ENCODE measurements at places on chromosomes 2 and 18. TPM values are rescaled to one million over a fixed set of nuclear protein-coding genes. Genes with fewer than 3 reads are reported as not detected.
A peak's percentile ranks its signal among the peaks of the same experiment; 100 is the strongest.

- no peak overlapping the region for H3K27ac ChIP-seq
- no peaks in the 10 kb centered on the region for H3K36me3 ChIP-seq
- no peaks in the 10 kb centered on the region for H3K4me1 ChIP-seq
- H3K4me3 ChIP-seq, result no peak overlapping the region
- DNase-seq, result no peak
Observed at GRCh38 chr2:209688385-209688784, 83.2 kb upstream of the UNC80 start.

DNA sequence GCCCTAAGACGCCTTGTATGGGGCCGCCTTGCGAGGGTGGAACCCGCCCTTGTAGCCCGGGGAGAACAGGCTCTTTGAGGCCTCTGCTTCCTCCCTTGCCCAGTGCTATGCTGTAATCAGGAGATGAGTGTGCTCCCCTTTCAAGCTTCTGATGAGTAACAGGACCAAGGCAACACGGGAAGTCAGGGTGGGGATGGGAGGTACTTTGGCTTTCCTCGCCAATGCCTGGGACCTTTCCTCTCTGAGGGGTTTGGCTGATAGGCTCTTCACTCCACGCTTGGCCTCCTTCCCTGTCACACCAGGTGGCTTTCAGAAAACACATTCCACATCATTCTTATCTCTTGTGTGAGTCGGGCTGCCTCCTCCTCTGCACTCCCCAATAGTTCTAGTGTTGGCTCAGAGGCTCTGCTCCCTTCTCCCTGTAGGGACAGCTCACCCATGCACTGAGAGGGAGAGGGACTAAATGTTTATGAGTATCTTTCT lies 223.7 kb upstream of the TRIB2 start:
- H3K4me3 ChIP-seq, result no peak overlapping the region
- no peaks in the 10 kb centered on the region for H3K4me1 ChIP-seq
- DNase-seq, result no peak
- H3K36me3 ChIP-seq, result no peaks in the 10 kb centered on the region
- no peak overlapping the region for H3K27ac ChIP-seq

DNA sequence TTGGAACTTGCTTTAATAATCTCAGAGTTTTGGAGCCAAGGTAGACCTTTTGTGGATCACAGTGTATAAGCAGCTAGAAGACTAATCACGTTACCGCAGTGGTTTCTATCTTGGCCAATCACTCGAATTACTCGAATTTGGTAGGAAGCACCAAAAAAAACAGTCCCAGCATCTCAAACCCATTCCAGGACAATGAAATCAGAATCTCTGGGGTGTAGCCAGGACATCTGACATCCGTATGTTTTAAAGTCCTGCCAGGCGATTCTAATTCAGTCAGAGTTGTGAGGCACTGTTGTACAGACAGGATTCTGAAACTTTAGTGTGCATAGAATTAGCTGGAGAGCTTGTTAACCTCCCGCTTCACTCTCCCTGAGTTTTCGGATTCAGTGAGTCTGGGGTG lies 30.8 kb downstream of the GRHL1 start:
- peaks cover under 1% of the 10 kb centered on the region for H3K36me3 ChIP-seq
- H3K27me3 ChIP-seq, result no peaks in the 10 kb centered on the region
- no peak for DNase-seq
- no peak overlapping the region for H3K4me3 ChIP-seq
- no peak overlapping the region for H3K27ac ChIP-seq

DNA sequence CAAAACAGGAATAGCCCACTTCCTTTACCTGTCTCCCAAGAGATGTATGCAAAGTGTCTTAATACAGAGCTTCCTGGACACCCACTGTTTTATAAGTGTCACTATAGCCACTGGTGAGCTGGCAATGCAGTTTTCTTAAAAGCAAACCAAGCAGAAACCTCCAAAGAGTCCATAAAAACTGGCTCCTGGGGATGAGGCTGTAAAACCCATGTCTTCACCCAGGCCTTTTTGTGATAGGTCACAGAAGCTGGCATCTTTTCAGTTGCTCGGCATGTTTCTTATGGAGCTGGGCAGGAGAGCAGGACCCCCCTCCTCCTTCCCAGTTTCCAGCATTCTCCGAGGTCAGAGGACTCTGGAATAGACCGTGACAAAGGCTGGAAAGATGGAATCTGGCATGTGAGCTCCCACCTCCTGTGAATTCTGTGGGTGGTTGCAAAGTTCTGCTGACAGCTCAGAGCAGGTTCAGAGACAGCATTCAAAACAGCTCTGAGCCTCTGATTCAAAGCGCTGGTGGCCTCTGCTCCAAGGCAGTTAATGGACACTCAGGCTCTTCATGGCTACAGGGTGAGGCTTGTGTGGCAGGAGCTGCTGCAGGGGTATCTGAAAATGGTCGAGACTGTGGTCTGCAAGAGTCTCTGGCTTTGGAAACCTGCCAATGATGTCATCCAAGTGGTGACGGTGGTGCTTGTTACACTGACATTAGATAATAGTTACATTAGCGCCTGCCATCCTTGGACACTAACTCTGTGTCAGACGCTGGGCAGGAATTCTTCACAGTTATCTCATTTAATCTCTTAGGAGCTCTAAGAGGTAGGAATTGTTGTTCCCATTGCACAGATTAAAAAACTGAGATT lies 283.4 kb downstream of the CLIP4 start:
- no peaks in the 10 kb centered on the region for H3K4me1 ChIP-seq
- H3K27ac ChIP-seq, result no peak overlapping the region
- H3K4me3 ChIP-seq, result no peak overlapping the region
- no peaks in the 10 kb centered on the region for H3K36me3 ChIP-seq
- H3K27me3 ChIP-seq, result peaks cover 100% of the 10 kb centered on the region

DNA sequence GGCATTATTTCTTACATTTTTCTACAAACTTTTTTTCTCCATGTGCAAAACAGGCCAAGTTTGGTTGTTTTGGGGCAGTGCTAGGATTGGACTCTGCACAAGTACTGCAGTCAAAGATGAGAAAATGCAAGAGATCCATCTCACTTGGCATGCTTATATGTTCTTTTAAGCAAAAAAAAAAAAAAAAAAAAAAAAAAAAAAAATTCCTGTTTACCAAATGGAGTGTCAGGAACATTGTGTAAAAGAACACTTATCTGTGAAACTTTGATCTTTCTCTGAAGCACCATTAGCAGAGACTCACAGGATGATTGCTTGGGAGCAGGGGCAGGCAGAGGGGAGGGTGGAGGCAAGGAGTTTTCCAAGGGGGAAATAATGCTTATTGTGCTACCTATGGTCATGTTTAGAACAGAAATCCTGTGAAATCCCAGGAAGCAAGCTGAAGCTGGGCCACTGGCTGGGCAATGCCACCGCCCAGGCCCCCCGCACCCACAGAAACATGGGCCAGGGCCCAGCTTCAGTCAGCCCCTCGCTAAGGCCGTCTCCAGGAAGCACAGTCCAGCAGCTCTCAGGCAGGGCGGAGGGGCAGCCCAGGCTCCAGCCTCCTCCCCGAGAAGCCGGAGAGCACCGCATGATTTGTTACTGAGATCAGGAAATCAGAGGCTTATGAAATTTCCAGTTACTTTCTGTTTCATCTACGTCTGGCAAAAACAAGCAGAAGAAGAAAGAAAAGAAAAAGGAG lies 229.4 kb downstream of the ZNF516 start:
- peak overlapping the region; percentile 8 for H3K4me3 ChIP-seq
- H3K27me3 ChIP-seq, result peaks cover 61% of the 10 kb centered on the region
- no peaks in the 10 kb centered on the region for H3K4me1 ChIP-seq
- H3K36me3 ChIP-seq, result no peaks in the 10 kb centered on the region
- no peak for DNase-seq

DNA sequence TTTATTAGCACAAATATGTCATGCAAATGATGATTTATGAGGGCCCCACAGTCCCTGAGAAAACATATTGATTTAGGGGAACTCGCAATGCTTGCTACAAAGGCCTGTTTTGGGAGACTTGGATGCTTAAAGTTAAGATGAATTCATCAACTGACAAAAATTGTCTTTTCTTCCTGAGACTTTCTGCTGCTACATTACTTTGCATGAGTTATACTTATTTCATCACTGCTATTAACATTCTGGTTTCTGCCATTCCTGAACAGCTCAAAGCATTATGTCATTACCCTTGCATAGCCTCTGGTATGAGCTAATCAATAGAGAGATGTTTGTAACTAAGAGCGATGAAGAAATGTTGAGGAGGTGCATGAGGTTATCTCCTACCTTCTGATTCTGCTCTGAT lies 74.4 kb downstream of the SOX11 start:
- no peaks in the 10 kb centered on the region for H3K4me1 ChIP-seq
- no peaks in the 10 kb centered on the region for H3K27me3 ChIP-seq
- no peak for DNase-seq
- no peak overlapping the region for H3K27ac ChIP-seq

GRCh38 chr2:144510294-144510991 lies 9.5 kb downstream of the ZEB2 start:
- H3K36me3 ChIP-seq, result no peaks in the 10 kb centered on the region
- no peak for DNase-seq
- no peak overlapping the region for H3K4me3 ChIP-seq
- H3K4me1 ChIP-seq, result no peaks in the 10 kb centered on the region

DNA sequence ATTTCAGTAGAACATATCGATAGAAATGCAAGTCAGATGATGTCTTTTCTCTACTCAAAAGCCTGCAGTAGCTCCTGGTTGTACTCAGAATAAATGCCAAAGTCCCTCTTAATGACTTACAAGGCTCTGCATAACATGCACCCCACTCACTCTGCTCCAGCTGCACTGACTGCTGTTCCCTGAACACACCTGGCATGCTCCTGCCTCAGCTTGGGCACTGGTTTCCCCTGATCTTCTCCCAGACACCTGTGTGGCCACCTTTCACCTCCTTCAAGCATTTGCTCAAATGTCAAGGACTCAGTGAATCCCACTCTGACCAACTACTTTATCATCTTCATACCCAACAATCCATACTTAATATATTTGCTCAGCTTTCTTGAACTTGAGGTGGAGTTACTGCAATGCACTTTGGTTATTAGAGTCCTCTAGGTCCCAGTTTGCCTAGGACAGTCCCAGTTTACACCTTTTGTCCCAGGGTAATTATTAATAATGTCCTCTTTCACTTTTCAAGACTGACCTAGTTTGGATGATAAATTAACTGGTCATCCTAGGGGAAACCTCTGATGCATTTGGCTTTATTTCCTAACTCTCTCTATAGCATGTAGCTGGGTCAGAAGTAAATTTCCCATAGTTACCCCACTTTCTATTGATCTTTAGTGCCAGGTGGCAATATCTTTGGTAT lies 44.1 kb downstream of the ACAA2 start:
- H3K4me3 ChIP-seq, result no peak overlapping the region
- no peaks in the 10 kb centered on the region for H3K27me3 ChIP-seq
- H3K4me1 ChIP-seq, result peaks cover 11% of the 10 kb centered on the region
- no peak overlapping the region for H3K27ac ChIP-seq
- no peaks in the 10 kb centered on the region for H3K36me3 ChIP-seq

DNA sequence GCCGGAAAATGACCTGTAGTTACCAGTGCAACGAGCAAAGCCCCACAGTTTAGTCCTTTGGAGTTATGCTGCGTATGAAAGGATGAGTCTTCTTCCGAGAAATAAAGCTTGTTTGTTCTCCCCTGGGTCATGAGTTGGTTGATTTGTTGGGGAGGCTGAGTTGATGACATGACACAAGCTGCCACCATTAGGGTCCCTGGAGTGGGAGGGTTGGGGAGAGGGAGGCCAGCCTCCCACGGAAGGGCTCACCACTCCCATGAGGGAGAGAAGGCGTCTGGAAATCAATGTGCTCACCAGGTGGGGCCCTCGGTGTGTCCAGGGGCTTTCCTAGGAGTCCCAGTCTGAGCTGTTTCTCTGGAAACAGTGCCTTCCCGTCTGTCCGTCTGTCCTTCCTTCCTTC lies 7.4 kb upstream of the DGKD start:
- DNase-seq, result no peak
- peaks cover 6% of the 10 kb centered on the region for H3K36me3 ChIP-seq
- no peak overlapping the region for H3K4me3 ChIP-seq
- H3K4me1 ChIP-seq, result peaks cover 35% of the 10 kb centered on the region
- H3K27me3 ChIP-seq, result peaks cover 10% of the 10 kb centered on the region
- no peak overlapping the region for H3K27ac ChIP-seq

- H3K4me1 ChIP-seq, result no peaks in the 10 kb centered on the region
- DNase-seq, result no peak
- H3K27ac ChIP-seq, result no peak overlapping the region
- no peak overlapping the region for H3K4me3 ChIP-seq
Observed at GRCh38 chr18:13527730-13528129, 198.6 kb downstream of the FAM210A start.

DNA sequence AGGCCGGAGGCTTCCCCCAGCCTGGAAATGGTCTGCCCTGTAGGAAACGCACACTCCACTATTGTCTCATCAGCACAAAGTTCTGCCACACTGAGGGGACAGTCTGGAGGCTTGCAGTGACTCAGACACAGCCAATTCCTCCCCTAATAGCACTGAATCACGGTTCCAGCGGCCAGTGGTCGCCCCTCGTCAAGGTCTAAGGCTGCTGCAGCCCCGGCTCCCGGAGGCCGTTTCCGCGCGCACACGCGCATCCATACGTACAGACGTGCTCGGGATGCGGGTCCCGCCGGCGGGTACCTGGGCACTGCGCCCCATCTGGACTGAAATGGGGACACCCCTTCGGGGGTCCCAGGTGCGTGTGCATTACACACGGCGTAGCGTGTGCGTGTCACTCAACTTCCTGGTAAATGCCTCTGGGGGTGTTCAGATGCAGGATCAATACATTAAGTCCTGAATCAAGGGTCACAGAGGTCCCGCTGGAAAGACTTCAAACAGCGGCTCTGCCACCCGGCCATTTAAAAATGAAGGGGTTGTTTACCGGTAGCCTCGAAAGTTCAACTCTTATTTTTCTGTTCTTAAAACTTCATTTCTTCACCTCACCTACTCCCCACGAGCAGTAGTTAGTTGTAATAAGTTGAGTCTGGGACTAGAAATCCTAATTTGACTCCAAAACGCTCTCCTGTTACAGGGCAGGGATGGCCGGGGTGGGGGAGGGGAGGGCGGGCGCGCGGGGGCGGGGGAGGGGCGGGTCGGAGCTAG lies 572 bp upstream of the ZNF516 start:
- H3K27me3 ChIP-seq, result no peaks in the 10 kb centered on the region
- peak; percentile 29 for DNase-seq
- H3K36me3 ChIP-seq, result peaks cover 58% of the 10 kb centered on the region
- H3K4me3 ChIP-seq, result peak overlapping the region; percentile 89

- H3K4me3 ChIP-seq, result no peak overlapping the region
- H3K4me1 ChIP-seq, result peaks cover 9% of the 10 kb centered on the region
- no peak overlapping the region for H3K27ac ChIP-seq
- peaks cover 15% of the 10 kb centered on the region for H3K36me3 ChIP-seq
- no peak for DNase-seq
Observed at GRCh38 chr2:199848389-199849130, 2.4 kb downstream of the FTCDNL1 start.

The FAM110C gene
- 17.9 TPM for total RNA-seq

The ZNF892 gene
- 6.2 TPM for total RNA-seq

The REEP1 gene
- total RNA-seq, result 4.7 TPM

The IGFBP2 gene
- 175 TPM for total RNA-seq

The CRYBA2 gene
- not detected for total RNA-seq

Data from Calu3 (cell line).